ENCODE measurements at places on chromosomes 1 and 21.

DNA sequence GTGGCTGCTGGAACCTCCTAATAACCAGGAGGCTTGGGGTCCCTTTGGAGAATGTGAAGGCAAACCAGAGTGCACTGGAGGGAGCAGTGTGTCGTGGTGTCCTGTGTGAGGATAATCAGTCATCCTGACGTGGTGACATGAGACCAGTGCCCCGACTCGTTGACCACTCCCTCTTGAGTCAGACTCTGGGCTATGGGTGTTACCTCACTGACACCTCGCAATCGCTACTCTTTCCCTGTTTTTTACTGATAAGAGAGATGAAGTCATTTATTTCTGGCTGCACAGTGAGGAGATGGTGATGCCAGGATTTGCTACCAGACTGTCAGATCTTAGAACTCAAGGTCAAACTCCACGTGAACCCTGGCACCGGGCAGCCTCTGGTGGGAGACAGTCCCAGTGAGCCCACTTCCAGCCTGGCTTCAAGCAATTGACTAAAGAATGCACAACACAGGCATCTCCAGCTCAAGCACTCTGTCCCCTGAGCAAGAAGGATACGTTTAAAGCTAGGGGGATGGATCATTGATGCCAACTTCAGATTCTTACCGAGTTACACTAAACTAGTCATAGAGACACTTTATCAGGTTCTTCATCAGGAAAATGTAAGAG, 30.3 kb downstream of the UBASH3A start:
- DNase-seq, result no peak

DNA sequence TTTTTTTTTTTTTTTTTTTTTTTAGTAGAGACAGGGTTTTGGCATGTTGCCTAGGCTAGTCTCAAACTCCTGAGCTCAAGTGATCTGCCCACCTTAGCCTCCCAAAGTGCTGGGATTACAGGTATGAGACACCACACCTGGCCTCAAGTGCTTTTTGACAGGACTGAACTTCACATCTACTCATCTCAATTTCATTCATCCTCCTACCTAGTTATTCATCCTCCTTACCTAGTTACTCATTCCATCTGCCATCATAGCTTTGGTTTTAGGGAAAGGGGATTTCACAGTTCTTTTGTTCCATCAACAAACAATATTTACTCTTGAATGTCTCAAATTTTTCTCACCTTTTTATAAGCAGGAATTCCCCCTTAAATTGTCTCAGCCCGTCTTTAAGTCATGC, 38.6 kb upstream of the RALGPS2 start:
- no peak for DNase-seq

- no peak for DNase-seq
Measured at GRCh38 chr1:93014168-93014567, 52.9 kb upstream of the DIPK1A start.

GRCh38 chr1:222240536-222241181, 307.2 kb downstream of the HHIPL2 start:
- no peak for DNase-seq

DNA sequence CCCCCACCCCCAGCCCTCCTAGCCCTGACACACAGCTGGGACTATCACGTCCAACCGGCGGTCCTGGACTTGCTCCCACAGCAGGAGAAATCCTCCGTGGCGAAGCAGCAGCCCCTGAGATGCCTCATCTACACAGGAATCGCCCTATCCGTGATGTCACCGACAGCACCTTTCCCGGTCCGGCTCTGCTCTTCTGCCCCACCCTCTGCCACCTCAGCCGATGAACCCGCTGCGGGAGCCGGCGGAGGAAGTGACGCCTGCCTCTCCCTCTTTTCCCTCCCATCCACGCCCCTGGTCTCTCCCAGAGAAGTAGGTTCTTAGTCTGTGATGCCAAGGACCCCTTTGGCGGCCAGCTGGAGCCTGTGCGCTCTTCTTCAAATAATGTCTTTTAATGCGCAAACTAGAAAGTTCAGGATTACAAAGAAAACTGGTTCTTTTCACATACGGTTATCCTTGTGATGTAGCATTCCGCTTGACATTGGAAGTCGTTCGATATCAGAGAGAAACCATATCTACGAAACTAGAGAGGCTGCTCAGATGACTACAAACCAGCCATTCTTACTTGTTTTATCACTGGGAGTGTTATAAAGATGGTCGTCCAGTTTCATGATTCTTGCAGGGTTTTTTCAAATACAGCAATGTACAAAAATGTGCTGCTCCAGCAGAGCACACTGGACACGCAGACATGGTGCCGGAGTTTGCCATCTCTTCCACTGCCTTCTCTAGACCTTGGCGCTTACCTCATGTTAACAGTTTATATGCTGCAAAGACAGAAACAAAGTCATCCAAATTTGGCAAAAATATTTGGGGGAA, 120.3 kb downstream of the PPIAL4G start:
- DNase-seq, result no peak

- DNase-seq, result no peak
Measured at GRCh38 chr1:115671176-115671934, 29.6 kb downstream of the VANGL1 start.

DNA sequence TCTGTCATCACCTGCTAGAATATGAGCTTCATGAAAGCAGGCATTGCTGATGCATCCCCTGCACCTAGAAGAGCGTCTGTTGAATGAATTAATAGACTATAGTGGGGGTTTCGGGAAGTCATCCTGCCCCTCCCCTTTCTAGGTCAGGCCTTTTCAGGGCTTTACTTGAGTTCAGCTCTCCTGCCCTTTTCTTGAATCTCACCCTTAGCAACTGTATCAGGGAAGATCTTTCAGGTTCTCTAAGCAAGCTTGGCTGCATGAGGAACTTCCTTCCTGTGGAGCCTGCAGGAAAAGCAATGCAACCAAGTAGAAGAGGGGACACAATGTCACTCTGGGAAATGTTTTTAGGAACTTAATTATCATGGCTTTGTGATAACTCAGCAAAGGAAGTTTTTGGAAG, 27.2 kb upstream of the KIAA0040 start:
- no peak for DNase-seq

- DNase-seq, result no peak
Measured at GRCh38 chr1:182139496-182139895, 78.0 kb upstream of the ZNF648 start.

GRCh38 chr1:32394890-32395432, 720 bp upstream of the BSDC1 start:
- DNase-seq, result no peak

GRCh38 chr1:90708236-90708786, 8.8 kb downstream of the BARHL2 start:
- no peak for DNase-seq

DNA sequence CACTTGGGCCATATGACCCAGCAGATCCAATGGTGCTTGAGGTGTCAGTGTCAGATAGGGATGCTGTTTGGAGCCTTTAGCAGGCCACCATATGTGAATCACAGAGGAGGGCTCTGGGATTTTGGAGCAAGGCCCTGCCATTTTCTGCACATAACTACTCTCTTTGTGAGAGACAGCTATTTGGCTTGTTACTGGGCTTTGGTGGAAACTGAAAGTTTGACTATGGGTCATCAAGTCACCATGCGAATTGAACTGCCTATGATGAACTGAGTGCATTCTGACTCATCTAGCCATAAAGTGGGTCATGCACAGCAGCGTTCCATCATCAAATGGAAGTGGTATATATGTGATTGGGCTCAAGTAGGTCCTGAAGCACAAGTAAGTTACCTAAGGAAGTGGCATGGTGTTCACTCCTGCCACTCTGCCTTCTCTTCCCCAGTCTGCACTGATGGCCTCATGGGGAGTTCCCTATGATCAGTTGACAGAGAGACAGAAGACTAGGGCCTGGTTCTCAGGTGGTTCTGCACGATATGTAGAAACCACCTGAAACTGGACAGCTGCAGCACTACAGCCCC, 447.3 kb downstream of the AGBL4 start:
- DNase-seq, result no peak

GRCh38 chr1:160748181-160748877, 9.3 kb downstream of the SLAMF7 start:
- no peak for DNase-seq

- DNase-seq, result no peak
Measured at GRCh38 chr21:36322083-36322424, 2.1 kb downstream of the MORC3 start.

DNA sequence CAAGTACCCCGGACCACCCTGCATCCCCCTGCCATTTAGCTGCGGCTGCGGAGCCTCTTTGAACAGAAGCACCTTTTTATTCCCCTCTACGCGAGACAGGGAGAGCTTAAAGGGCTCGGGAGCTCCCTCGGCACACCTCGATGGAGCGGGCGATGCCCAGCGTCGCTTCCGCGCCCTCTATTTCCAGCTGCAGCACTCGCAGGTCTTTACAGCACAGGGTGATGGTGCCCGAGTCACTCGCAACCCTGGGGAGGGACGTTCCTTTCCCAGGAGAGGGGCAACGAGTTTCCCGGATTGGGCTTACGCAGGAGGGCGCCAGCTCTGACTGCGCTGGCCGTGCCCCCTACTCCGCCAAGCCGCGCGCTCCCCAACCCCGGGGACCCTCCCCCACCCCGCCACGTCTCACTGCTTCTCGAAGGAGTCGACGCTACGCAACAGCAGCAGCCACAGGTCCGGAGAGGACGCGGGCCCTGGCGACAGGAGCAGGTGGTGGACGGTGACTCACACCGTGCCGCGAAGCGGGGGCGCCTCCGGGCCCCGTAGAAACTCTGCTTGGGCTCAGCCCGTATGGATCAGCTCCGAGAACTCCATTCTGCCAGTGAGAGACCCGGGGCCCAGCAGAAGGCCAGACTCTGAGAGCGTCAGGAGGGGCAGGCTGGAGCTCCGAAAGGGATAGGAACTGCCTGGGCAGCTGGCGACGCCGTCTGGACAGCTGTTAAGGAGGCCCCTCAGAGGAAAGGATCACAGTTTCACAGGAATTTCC, 5.8 kb upstream of the FAM167B start:
- no peak for DNase-seq

GRCh38 chr1:67724928-67725560, 40.0 kb downstream of the GADD45A start:
- no peak for DNase-seq

DNA sequence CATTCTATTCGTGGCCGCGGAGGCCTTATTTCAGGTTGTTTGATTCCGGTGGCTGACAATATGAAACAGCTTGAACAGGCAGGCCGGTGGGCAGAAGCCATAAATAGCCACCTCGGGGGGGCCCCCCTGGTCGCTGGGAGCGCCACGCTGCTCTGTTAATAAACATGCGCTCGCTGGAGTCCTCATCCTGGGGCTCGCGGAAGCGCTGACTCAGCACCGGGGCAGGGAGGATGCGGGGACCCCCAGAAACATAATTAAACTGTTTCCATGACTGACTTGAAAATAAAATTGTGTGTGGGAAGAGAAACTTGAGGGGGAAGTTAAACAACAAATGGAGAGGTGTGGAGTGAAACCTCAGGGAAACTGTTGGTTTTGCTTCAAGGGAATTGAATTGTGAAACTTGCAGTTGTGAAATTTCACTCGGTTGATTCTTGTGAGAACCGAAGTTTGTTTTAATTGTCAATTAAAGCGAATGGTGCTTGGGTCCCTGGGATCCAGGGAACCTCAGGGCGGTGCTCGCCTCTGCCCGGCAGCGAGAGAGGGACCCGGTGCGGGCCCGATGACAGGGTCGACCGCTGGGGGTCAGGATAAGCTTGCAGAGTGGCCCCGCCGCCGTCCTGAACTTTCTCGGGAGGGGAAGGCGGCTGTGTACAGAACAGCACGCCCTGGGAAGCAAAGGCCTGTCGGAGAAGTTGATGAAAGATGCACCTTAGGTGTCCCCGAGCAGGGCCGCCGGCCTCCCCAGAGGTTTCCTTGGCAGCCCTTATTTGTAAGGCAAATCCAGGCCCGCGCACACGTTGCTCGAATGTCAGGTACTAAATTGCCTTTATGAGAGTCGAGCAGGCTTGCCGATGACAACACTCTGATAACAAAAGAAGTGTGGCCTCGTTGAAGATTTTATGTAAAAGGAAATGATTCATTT, 176.9 kb upstream of the LMO4 start:
- no peak for DNase-seq

DNA sequence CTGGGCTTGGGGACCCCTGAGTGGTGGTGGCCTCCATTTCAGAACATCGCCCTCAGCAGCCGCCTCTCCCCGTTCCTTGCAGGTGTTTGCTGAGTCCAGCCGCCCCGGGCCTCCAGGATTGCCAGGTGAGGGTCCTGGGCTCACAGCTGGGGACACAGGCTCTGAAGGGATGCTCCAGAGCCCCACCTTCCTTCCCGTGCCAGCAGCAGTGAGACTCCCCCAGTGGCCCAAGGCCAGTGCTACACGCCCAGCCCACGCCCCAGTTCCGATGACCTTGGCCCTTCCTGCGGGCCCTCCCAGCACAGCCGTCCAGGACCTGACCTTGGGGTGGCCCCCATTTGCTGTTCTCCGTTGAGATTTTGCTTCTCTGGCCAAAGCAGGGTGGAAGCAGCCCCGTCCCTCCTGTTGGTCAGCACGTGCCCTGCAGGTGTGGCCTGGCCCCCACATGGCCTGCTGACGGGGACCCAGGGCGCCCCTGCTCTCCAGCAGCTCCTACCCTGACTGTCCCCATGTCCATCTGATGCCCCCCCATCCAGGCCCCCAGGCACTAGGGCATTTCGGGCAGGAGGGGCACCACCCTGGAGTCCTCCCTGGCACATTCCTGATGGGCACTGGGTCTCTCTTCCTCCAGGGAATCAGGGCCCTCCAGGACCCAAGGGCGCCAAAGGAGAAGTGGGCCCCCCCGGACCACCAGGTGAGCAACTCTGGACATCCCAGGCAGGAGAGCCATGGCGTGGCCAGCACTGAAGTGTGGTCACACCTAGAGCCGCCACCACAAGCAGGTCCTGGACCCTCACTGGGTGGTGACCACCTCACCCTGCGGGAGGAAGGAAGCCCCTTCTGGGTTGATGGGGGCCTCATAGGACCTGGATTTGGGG, 45.0 kb downstream of the SLC19A1 start:
- DNase-seq, result no peak

- DNase-seq, result no peak
Measured at GRCh38 chr1:164768619-164769018, 209.6 kb downstream of the PBX1 start.

DNA sequence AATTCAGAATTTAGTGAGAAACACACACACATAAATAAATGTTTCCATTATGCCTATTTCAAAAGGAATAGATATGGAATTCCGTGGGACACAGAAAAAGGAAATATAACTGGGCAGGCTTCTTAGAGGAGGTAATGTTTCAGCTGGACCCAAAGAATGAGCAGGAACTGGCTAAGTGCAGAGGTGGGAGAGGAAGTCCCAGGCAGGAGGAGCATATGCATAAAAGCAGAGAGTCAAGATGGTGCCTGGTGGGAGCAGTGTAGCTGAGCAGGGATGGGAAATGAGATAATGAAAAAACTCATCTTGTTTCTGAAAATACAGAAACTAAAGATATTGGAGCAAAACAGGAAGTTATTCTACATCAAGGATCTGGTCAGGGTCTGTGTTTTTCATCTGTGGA, 115.2 kb upstream of the MAGI3 start:
- DNase-seq, result no peak

GRCh38 chr1:179080866-179081686, 794 bp upstream of the TOR3A start:
- DNase-seq, result no peak
